Esophagus (tissue), 2 donors: ENCODE measurements at places on chromosomes 7 and 10. TPM values are rescaled to one million over a fixed set of nuclear protein-coding genes. Genes with fewer than 3 reads are reported as not detected.

Gene CYP2C19
- polyA plus RNA-seq, result 3.0 TPM

Gene DOCK1
- 11.4 TPM for polyA plus RNA-seq

Gene SSC4D
- polyA plus RNA-seq, result 0.59 TPM

Gene DNA2
- polyA plus RNA-seq, result 1.8 TPM

Gene HABP2
- not detected for polyA plus RNA-seq

Gene STEAP1B
- polyA plus RNA-seq, result 0.63 TPM

Gene MYO1G
- polyA plus RNA-seq, result 2.3 TPM
